ENCODE measurements at places on chromosomes 7 and 10.

DNA sequence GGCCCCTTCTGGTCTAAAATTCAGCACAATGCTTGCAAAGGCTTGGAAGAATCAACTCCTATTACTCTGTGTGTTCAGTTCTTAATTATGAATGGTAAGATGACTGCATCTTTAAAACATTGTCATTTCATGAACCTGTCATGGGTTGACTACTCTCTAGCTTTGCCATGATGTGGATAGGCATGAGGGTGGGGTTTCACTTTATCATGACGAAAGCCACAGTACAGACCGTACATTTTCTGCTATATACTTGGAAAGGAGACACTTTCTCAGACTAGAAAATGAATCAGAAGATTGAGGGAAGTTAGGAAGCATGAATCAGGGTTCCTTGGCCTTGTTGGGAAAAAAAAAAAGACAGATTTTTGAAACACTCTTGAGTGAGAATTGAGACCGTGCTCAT, 19.7 kb upstream of the MSRB2 start:
- no peak for DNase-seq

- peak; percentile 73 for DNase-seq
These were observed 122.8 kb downstream of the UBE2H start for GRCh38 chr7:129829737-129830631.

DNA sequence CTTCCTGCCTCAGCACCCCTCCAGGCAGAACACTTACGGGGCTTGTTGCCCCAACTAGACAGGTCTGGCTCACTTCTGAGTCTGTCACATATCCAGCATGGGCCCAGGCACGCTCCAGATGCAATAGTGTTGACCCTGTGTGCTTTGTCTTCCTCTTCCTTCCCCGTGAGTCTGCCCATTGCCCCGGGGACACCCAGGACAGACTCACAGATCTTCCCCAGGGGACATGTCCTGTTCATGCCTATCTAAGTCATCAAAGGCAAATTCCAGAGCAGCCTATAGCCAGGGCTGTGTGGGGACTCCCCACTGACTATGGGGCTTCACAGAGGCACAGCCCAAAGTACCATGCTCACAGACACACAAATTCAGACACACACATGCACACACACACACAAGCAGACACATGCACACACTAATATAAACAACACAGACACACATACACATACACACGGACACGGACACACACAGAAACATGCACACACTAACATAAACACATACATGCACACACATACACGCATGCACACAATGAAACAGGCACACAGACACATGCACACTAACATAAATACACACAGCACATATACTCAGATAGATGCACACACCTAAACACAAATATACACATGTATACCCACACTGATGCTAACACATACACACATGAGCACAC, 175.8 kb downstream of the KCNMA1 start:
- no peak for DNase-seq

DNA sequence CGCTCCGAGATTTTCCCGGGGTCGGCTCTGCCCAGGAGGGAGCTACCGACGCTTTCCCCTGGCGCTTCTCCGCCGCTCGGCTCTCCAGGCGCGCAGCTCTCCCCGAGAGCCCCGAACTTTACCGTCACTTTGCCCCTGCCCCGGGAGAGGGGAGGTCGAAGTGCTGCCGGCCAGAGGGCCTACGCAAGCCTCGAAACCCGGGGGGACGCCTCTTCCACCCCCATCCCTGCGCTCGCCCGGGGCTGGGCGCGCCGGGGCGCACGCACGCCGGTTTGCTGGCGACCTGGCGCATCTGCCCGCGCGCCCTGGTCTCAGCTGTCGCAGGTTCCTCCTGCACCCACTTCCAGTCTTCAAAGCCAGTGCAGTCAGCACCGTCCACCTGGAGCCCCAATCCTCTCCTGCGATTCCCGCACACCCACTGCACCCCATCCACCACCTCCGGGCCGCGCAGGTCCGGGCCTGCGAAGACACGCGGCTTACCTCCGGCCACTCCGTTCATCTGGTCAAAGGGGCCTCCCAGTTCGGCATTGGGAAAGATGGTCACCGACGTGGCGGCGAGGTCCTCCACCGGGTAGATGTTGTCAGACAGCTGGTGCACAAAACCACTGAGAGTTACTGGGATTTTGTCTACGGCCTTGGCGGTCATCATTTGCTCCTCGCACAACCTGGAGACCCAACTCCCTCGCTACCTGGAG, 638 bp downstream of the EGR2 start:
- DNase-seq = no peak

DNA sequence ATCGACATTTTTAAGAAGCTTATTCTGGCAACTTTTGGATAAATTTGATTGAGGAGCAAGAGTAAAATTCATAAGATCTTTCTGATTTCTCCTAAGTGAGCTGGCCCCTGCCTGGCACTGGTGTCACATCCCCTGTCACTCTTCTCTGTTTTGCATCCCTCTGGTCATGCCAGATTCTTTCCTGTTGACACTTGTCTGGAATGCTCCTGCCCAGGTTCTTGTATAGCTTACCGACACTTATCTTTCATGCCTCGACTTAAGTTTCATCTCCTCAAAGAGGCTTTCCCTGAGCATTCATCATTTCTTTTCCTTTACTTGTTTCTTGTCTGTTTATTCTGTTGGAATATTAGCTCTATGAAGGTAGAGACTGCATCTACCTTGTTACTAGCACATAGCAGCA, 22.2 kb upstream of the AASS start:
- no peak for DNase-seq

GRCh38 chr10:44974082-44974627, 4.5 kb downstream of the DEPP1 start:
- no peak for DNase-seq

DNA sequence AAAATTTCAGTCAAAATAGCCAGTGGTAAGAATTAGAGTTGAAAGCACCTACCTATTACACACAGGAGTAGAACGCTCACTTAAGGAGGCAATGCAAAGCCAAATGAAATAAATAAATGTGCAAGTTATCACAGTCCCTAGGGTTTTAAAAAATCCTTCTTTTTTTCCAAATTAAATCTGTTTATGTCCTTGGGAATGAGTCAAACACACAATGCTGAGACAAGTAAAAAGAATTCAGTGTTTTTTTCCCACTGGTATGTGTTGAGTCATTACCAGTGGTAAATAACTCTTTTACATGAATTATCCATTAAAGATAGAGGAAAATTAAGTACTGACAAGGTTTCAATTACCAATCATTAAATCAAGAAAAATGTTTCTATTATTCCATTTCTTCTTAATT, 438.6 kb downstream of the TNS3 start:
- no peak for DNase-seq

DNA sequence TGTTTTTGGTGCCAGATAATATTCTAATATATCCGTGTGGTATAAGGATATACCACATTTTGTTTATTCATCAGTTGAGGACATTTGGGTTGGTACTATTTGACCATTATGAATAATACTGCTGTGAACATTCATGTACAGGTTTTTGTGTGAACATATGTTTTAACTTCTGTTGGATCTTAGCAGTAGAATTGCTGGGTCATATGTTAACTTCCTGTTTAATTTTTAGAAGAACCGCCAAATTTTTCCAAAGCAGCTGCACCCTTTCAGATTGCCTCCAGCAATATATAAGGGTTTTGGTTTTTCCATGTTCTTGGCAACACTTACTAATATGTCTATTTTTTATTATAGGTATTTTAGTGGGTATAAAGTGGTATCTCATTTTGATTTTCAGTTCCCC, 22.8 kb downstream of the VPS26A start:
- DNase-seq = no peak

DNA sequence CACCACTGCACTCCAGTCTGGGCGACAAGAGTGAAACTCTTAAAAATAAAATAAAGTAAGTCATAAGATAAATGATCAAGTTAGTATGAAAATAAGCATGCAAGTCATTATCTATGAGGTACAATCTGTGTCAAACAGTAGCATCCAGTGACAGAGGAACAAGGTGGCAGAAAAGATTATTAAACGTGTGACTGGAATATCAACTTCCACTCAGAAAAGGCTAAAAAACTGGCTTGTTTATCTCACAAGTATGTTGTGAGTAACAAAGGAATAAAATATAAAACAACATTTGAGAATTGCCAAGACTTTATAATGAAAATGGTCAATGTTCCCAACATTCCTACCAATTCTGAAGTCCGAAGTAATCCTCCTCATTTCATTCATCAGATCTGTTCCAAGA, 30.3 kb downstream of the ITGB1 start:
- DNase-seq = no peak

DNA sequence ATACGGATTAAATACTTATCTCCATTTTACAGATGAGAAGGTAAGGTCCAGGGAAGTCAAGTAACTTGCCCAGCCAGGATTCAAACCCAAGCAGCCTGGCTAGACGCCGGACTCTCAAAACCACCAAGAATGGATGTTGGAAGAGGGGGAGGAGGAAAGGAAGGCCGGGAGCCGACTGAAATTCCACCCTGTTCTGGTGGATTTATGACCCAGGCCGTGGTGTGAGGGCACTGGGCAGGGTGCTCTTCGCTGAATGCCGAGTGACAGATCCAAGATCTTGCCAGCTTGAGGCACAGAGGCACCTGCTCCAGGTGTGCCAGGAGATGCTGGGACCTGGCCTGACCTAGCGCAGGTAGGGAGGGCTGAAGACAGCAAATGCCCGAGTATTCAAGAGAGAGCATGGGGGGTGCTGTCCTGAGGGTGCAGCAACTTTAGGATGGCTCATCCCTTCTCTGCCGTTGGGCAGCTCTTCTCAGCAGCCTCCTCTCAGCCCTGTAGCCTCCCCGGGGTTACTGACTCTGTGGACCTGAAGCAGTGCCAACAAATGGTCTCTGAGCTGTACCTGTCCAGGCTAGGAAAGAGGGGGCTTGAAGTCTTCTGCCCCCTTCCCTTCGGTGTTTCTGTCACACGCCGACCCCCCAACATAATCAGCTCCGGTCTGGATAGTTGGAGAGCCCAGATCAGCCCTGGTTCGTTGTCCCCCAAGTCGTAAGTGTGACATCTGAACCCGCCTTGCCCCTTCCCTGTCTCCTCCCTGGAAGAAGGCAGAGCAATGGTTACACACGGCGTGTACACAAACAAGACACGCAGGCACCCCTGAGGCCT, 713 bp downstream of the LOXL4 start:
- no peak for DNase-seq

DNA sequence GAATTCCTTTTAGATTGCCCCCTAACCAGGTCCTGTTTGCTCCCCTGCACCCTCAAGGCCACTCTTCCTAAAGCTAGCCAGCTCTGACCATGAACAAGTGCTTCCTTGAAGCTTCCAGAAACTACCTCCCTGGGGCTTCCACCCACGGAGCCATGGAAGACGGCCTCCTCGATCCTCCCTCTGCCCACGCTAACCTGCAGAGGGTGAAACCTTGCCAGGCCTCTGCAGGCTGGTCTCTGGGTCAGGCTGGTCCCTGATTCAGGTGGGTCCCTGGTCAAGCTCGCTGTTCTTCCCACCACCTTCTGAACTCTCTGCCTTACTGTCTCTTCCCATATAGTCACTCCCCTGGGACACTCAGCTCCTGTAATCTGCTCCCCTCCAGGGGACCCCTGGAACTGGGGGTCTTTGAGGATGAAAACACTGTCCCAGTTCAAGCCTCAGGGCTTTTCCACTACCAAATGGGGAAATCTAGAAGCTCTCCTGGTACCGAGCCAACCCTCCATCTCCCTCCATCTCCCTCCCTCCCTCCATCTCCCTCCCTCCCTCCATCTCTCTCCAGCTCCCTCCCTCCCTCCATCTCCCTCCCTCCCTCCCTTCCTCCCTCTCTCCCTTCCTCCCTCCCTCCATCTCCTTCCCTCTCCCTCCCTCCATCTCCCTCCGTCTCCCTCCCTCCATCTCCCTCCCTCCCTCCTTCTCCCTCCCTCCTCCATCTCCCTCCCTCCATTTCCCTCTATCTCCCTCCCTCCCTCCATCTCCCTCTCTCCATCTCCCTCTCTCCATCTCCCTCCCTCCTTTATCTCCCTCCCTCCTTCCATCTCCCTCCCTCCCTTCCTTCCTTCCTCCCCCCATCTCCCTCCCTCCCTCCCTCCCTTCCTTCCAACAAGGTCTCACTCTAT, 2.9 kb downstream of the MLXIPL start:
- no peak for DNase-seq

GRCh38 chr7:105068886-105069285, 54.9 kb downstream of the KMT2E start:
- no peak for DNase-seq

GRCh38 chr7:32916006-32916405, 24.4 kb upstream of the KBTBD2 start:
- DNase-seq = no peak

DNA sequence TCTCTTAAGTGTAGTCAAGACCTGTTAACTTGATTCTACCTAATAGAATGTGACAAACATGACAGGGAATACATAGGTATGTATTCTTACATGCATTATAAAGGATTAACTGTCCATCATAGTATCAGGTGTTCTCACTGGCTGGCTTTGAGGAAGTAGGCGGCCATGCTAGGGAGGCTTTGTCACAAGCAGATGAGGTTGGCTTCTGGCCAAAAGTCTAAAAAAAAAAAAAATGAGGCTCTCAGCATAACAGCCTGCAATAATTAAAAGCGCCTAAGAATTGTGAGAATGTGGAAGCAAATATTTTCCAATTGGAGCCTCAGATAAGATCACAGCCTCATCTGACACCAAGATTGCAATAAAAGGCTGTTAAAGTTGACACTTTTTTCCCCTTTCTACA, 1256.8 kb upstream of the SORCS1 start:
- DNase-seq = no peak

All from SHP77 (cell line).